Heart right ventricle (tissue), 16 donors: ENCODE measurements at places on chromosomes 6 and 20.

DNA sequence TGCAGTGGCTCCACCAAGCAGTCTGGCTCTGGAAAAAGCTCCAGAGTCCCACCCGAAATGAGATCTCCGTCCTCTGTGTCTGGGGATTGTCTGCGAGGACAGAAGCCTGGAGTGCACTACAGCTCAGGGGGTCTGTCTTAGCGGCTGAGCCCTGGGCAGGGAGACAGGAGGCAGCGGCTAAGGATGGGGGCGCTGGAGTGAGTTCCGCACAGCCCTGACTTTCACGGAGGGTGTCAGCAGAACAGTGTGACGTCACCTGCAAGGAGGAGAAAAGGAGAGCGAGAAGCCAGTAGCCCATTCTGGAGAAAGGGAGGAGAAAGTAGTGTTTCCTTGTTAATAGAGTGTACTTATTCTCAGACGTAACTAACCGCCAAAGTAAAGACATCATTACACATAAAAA, 97.6 kb downstream of the FAM50B start:
- no peak for DNase-seq

- DNase-seq: no peak
Observed at GRCh38 chr6:112087916-112088315, 525 bp downstream of the FAM229B start.

GRCh38 chr6:88167352-88167937, 1.3 kb upstream of the CNR1 start:
- no peak for DNase-seq

- no peak for DNase-seq
Observed at GRCh38 chr6:21409231-21409630, 184.3 kb upstream of the SOX4 start.

GRCh38 chr6:11853678-11854407, 75.2 kb upstream of the ADTRP start:
- DNase-seq: no peak

GRCh38 chr6:98944598-98945081, 3.1 kb downstream of the FBXL4 start:
- DNase-seq: no peak

GRCh38 chr6:74731931-74732330, 473.9 kb downstream of the COL12A1 start:
- DNase-seq: no peak

DNA sequence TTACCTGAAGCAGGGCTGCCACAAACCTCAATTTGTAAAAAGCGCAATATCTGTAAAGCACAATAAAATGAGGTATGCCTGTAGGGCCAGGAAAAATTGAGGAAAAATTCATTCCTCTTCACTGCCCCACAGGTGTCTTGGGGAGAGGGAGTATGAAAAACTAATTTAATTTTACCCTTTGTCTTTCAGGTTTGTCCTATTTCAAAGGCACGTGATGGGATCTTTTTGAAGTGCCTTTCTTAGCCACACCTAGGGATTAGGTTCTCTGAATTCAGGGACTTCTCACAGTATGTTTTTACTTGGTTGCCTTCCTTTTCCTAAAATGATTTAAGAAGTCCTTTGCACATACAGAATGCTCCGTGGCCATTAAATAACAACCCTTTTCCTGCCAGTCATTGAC, 71.9 kb downstream of the NCOA3 start:
- no peak for DNase-seq

GRCh38 chr20:14493408-14493807, 156.0 kb upstream of the FLRT3 start:
- no peak for DNase-seq

DNA sequence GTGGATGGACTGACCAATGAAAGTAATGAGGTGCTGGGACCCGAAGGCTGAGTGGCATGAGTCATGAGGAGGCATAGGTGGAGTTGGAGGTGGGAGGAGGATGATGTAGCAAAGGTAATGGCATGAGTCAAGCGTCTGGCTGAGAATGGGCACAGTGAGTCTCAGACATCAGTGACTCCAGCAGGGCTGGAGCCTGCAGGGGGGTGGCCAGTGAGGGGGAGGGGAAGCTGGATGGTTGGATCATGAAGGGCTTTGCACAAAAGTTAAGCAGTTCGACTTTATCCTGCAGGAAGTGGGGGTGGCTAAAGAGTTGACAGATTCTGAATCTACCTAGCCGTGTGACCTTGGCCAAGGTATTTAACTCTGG, 99.0 kb upstream of the IYD start:
- no peak for DNase-seq

GRCh38 chr6:22150368-22151035, 146.3 kb downstream of the PRL start:
- no peak for DNase-seq

DNA sequence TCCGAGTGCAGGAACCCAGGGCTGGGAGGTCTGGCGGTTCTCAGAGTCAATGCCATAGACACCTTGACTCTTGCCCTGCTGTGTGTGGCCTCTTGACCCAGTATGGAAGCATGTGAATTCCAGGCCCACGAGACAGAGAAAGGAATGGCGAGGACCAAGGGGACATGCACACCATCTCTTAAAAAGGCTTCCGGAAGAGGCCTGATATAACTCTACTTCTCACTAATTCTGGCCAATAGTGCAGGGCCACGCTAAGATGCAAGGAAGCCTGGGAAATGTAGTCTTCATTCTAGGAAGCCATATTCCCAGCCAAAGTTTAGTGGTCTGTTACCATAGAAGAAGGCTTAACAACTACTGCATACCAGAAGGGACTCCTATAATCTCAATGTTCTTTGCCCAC, 177.0 kb upstream of the KCNG1 start:
- DNase-seq: no peak

- peak; percentile 58 for DNase-seq
Observed at GRCh38 chr6:41424370-41425058, 89.1 kb downstream of the NCR2 start.

GRCh38 chr6:108263371-108263770, 2.5 kb upstream of the SNX3 start:
- no peak for DNase-seq

DNA sequence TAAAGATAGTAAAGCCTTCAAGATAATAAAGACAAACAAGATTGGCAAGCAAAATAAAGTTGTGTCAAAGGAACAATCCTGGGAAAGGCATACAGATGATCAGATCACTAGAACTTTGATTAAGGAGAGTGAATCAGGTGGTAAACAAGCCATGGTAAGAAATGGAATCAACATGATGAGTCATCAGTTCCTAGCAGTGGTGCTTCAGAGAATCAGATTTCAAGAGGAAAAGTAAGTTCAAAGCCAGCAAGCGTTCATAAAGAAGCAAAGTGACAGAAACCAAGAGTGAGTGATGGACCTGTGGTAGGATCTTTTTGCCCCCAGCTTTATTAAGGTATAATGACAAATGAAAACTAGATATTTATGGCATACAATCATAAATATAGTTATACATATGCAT, 340.4 kb downstream of the TPBG start:
- DNase-seq: no peak

DNA sequence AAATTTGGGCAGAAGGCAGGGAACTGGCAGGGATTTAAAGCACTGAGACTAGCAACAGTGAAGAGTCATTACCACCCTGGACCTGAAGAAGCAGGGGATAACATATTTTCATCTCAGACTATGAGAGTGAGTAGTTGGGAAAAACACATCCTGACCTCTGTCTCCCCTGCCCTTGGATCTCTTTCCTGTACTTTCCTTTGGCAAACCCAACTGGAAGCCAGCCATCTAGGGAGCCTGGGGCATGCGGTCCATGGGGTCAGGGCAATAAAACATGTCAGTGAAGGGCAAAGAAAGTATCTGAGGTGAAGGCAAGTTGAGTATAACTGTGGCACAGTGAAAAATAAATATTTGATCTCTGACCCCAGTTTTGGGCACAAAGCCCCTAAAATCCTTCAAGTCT, 698.2 kb downstream of the DOK5 start:
- DNase-seq: no peak

- no peak for DNase-seq
Observed at GRCh38 chr6:152669895-152670294, 27.8 kb upstream of the MYCT1 start.

GRCh38 chr6:137944793-137945498, 77.9 kb downstream of the TNFAIP3 start:
- DNase-seq: peak; percentile 31

DNA sequence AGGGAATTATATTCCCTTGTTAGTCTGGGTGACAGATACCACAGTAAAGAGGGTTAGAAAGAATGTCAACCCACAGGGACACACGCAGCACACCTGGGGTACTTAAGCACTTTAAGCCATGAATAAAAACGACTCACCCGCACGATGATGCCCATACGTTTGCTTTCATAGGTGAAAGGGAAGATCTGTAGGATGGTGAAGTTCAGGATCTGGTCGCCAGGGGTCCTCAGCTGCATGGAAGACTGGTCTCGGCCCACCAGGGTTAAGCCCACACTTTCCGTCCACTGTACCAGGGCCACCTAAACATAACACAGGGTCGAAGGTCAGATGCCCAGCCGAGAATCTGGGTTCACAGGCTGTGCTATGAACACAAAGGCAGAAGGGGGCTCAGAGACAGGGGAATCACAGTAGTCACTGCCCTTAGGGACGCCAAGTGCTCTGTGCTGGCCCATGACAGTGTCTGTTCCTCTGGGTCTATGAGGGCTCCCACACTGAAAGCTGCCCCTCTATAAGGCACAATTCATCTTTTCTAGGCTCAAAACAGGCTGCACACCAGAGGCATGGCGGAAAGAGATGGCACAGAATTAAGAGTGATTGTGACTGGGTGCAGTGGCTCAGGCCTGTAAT, 96.8 kb upstream of the NFATC2 start:
- DNase-seq: peak; percentile 65

GRCh38 chr6:162710419-162710818, 17.1 kb downstream of the PRKN start:
- DNase-seq: no peak

GRCh38 chr6:99119109-99120031, 171.6 kb upstream of the FBXL4 start:
- DNase-seq: no peak

GRCh38 chr6:127937747-127938146, 36.9 kb upstream of the THEMIS start:
- no peak for DNase-seq

GRCh38 chr6:12013307-12013719, 1.2 kb downstream of the HIVEP1 start:
- DNase-seq: no peak

DNA sequence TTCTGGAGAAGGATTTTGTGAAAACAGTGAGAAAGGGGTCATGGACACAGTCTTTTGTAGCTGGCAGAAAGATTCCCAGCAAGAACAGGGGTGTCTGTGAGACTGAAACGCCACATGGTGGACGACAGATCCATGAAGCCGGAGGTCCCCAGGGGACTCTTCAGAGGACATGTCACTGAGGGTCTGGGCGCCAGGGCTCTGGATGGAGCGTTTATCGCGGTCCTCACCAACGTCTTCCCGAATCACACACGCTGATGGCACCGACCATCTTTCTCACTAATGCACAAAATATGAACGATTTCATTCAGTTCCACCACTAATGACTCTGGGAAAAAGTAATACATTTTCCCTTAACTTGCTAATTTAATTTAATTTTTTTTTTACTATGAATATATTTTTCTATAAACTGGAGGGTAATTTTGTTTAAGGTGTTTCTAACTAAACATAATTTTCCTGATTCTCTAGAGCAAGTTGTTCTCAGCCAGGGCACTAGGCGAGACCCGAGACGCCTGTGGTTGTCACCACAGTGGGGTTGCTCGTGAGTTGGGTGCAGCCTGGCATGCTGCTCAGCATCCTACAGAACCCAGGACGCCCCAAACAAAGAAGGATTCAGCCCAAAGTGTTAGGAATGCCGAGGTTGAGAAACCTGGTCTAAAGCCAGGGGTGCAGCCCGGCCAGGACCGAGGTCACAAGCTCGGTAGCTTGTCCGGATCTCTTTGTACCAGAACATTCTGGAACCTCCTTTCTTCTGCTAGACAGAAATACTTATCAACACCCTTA, 306.2 kb downstream of the TAF4 start:
- DNase-seq: no peak

- no peak for DNase-seq
Observed at GRCh38 chr20:22491194-22491505, 93.2 kb downstream of the FOXA2 start.

- DNase-seq: no peak
Observed at GRCh38 chr20:51700809-51701285, 67.3 kb downstream of the ATP9A start.

DNA sequence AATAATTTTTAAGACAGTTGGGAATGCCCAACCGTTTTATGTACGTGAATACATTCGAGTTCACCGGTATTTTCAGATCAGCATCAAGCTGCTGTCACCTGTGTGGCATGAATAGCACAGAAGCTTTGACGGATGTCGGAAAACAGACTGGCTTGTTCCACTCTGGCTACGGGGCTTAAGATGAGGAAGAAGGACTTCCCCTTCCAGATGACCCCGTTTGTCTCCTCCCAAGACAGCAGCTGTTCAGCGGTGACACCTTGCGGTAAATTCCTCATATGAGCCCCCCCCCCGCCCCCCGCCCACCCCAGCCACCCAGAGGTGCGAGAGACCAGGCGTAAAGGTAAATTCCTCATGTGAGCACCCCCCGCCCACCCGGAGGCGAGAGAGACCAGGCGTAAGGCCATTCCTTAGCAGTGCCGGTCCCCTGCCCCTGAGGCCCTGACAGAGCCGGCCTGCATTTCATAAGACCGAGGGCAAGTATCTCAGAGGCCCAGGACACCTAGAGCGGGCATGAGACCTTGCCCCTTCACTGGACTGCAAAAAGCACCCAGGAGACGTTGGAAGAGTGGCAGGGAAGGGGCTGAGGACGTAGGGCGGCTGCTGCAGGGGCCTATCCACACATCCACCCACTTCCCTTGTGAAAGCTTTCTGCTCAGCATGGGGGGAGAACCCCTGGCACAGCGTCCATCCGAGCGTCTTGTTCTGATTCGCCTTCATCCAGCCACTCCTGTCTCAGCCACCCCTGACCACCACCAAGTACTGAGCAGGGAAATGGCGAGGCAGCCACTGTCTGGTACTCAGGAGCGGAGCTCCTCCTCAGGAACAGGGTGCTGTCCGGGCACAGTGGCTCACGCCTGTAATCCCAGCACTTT, 7.3 kb upstream of the PCMTD2 start:
- no peak for DNase-seq

GRCh38 chr6:150079604-150080003, 10.7 kb upstream of the ULBP3 start:
- no peak for DNase-seq

- DNase-seq: no peak
Observed at GRCh38 chr6:1792989-1793388, 183.3 kb downstream of the FOXC1 start.

- peak; percentile 80 for DNase-seq
Observed at GRCh38 chr20:62875419-62876361, 14.1 kb upstream of the TCFL5 start.

GRCh38 chr6:159030168-159030567, 14.6 kb downstream of the TAGAP start:
- DNase-seq: no peak
